ENCODE measurements at places on chromosomes 5 and 9. TPM values are rescaled to one million over a fixed set of nuclear protein-coding genes. Genes with fewer than 3 reads are reported as not detected.

Gene TMEM252
- not detected for total RNA-seq

Gene SMC2
- 8.9 TPM for total RNA-seq

Gene NR5A1
- total RNA-seq: not detected

Gene CD274
- total RNA-seq: 3.7 TPM

Gene HMCN2
- total RNA-seq: not detected

Gene PPP3R2
- not detected for total RNA-seq

Gene NOXA1
- 2.3 TPM for total RNA-seq

Gene MEIKIN
- total RNA-seq: not detected

Gene GARIN3
- not detected for total RNA-seq

Gene ROR2
- total RNA-seq: not detected

Measured in dermis lymphatic vessel endothelial cell (primary cell).